ENCODE measurements at places on chromosomes 1 and 21.

- peak; percentile 56 for DNase-seq
Measured at GRCh38 chr1:152110365-152110859, 4.8 kb downstream of the TCHH start.

DNA sequence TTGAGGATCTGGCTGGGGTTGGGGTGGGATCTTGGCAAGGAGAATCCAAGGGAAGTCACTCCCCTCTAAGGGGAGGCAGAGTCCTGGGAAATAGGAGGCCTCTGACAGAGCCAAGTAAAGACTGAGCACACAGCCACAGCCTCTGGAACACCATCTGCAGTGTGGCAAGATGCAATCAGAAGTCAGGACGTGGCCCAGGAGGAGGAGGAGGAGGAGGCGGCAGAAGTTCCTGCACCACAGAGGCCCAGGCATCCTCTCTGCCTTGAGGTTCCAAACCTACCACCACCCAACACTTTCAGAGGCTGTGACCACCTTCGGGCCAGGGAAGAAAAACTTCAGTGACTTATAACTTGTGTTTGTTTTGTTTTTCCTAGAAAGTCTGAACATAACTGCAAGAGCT, 23.7 kb upstream of the KCNE2 start:
- DNase-seq = no peak

DNA sequence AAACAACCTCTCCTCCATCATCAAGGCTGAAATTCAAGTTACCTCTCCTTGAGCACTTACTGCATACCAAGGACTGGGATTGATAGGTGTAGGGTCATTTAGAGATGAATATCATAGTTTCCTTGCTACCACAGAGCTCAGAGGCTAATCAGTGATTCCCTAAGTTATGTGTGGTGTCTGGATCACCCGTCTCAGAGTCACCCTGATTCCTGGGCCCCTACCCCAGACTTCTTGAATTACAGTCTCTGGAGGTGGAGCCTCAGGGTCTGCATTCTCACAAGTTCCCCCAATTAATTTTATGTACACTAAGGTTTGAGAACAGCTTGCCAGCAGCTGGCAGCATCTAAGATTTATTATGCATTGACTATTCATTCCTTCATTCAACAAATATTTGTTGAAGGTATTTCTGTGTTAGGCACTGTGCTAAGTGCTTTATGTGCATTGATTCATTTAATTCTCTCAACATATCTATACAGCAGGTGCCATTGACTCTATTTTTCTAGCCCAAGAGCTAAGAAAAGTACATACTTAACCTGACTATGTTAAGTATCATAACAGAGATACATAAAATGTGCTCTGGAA, 182.9 kb upstream of the FGGY start:
- DNase-seq = no peak

DNA sequence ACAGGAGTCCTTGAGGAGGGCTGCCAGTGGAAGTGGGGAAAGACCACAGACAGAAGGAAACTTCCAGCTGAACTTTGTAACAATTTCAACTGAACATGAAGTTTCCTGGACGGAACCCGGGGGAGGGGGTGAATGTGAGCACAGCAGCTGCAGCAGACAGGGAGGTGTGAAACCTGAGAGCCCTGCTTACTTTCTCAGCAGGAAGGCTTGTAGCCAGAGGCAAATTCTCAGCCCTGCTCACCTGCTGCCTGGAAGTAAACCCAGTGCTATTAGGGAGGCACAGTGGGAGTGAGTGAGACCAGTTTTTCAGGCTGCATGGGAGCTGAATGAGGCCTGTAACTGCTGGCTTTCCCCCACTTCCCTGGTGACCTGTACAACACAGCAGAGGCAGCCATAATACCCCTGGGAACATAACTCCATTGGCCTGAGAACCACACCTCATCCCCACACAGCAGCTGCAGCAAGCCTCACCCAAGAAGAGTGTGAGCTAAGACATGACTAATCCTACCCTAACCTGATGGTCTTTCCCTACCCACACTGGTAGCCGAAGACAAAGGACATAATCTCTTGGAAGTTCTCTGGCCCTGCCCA, 9.6 kb upstream of the SPRR2F start:
- no peak for DNase-seq

GRCh38 chr1:94658221-94658620, 116.7 kb upstream of the F3 start:
- no peak for DNase-seq

- DNase-seq = no peak
Measured at GRCh38 chr21:38486706-38487105, 11.6 kb downstream of the ERG start.

DNA sequence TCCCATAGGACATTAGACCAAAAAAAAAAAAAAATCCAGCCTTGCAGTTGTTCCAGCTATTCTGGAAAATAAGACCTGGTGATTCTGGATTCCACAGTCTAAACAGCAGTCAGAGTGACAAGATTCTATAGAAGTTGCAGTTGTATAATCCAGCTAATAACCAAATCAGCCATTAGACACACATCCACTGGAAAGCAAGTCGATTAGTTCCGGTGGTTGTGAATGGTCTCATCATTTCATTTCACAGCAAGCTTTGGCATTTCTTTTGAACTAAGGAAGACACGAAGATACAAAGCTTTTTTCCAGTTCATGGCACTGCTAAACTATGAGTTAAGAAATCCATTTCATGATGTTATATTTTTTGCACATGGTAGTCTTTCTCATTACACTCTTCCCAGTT, 54.4 kb upstream of the FAM89A start:
- no peak for DNase-seq

- no peak for DNase-seq
Measured at GRCh38 chr1:55725378-55725777, 510.2 kb upstream of the USP24 start.

GRCh38 chr1:21283524-21283923, 6.7 kb downstream of the ECE1 start:
- no peak for DNase-seq

DNA sequence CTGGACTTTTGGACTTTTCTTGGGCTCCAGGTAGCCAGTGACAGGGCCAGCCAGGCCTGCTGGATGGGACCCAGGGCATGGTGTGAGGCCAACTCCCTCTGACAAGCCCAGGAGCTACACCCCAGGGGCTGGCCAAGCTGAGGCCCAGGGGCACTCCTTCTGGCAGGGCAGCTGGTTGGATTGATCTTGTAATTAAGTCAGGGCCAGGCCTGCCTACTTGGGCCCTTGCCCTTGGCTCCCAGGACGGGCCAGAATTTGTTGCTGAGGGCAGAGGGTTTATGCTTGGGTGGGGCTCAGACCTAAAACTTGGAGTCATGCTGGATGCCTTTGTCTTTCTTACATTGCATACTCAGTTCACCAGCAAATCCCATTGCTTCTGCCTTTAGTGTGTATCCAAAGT, 20.7 kb downstream of the KCNA2 start:
- DNase-seq = no peak

DNA sequence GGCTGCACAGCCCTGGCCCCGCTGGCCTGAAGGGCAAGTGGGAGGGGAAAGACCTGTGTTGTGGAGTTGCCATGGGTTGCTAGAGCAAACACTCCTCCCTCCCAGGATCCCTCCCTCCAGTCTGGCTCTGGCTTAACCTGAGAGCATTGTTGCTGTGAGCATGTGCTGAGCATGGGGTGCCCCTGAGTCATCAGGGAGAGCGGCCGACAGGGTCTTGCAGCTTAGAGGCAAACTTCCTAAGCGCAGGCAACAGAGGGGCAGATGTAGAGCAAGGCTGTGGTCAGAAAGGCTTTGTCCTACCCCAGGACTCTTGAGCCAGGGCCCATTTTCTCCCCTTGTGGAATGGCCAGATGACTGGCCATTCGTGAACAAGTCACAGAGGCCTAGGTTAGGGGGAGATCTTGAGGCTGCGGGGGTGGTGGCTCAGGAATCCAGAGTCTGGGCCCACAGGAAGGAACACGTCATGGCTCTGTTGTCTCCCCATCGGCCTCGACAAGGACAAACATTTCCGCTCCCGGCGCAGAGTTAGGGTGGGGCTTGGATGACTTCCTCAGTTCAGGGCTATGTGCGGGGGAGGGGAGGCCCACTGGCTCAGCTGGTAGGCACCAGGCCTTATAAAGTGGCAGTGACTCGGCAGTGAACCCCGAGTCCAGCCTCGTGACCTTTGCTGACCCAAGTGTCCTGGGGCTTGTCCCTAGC, 362 bp upstream of the DYNLT4 start:
- peak; percentile 91 for DNase-seq

DNA sequence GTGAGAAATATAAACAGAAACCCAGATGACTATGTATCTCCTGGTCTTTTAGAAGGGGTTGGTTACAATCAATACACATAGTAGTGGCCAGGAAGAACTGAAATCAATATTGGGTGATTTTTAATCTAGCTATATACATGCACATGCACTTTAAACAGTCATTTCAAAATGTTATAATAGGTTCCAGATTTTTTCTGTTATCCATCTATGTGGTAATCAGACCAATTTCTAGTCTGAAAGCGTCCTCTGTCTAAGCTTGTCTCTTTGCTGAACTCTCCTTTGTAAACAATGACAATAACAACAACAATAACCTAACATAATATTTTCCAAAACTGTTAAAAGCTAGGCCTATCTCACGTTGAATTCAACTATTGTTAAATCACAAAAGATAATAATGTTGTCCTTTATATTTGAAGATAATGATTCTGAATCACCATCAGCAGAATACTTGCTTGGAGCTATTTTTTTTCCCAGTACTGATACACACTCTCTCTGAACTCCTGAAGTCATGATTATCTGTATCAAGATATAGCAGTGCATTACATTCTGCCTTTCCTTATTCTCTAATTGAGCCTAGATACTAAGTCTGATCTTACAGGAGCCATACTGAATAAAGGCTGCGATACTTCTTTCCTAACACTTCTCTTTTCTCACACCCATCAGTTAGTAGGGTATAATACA, 496.8 kb upstream of the ZRANB2 start:
- DNase-seq = no peak

DNA sequence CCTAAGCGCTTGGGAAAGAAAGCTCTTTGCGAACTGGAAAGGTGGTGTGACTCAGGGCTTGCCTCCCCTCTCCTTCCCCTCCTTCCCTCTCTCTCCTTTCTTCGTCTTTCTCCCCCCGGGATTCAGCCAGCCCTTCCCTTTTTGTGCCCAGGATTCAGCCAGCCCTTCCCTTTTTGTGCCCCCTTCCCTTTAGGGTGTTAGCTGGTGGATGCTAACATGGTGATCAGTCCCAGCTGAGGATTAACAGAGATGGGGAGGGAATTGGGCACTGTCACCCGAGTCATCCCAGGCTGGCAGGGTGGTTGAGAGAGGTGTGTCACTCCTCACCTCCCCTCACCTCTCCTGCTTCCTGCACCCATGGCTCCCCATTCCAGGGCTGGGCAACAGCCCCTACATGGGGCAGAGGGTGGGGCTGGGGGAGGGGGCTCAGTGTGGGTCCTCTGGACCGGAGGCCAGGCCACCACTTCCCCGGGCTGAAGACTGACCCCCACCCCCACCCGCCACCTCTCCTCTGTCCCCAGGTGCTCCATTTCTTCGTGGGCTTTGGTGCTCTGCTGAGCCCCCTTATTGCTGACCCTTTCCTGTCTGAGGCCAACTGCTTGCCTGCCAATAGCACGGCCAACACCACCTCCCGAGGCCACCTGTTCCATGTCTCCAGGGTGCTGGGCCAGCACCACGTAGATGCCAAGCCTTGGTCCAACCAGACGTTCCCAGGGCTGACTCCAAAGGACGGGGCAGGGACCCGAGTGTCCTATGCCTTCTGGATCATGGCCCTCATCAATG, 51.5 kb downstream of the ELK4 start:
- DNase-seq = no peak

GRCh38 chr21:38958940-38959691, 153.4 kb downstream of the ETS2 start:
- no peak for DNase-seq

GRCh38 chr1:181112071-181112929, 23.8 kb downstream of the IER5 start:
- no peak for DNase-seq

DNA sequence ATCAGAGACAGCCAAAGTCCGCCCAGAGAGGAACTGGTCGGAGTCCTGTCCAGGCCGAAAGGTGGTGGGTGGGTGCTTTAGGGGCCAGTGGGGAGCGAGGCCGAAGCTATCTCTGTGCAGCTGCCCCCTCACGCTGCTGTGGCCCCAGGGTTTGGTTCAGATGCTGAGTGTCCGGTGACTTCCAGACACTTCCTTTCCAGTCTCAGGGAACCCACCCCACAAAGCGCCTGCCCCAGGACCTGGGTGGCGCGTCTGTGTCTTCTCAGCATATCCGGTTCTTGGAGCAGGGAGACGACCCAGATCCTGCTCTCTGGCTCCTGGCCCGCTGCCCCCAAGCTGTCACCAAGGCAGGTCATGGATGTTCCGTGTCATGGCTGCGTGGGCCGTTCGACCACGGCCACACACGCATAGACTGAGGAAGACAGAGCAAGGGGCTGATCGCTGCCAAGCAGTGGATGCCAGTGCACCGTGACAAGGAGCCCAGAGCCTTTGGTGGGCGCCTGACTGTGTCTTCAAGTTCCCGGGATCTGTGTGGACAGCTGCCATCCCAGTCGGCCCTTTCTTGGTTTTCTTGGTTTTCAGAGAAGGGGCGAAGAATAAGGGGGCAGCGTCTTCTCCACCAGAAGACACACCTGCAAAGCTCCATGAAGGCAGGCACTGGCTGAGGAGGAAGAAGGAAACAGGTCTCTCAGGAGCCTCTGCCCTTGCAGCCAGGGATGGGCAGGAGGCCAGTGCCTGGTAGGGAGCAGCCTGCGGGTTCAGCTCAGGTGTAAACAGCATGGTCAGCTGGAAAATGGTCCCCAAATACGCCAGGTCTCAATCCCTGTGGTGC, 22.9 kb upstream of the COL18A1 start:
- no peak for DNase-seq

GRCh38 chr1:233355841-233356704, 28.5 kb downstream of the MAP3K21 start:
- DNase-seq = no peak

- no peak for DNase-seq
Measured at GRCh38 chr1:69777971-69778370, 210.2 kb downstream of the LRRC7 start.

- DNase-seq = peak; percentile 71
Measured at GRCh38 chr1:108692724-108693655, 880 bp downstream of the PRPF38B start.

DNA sequence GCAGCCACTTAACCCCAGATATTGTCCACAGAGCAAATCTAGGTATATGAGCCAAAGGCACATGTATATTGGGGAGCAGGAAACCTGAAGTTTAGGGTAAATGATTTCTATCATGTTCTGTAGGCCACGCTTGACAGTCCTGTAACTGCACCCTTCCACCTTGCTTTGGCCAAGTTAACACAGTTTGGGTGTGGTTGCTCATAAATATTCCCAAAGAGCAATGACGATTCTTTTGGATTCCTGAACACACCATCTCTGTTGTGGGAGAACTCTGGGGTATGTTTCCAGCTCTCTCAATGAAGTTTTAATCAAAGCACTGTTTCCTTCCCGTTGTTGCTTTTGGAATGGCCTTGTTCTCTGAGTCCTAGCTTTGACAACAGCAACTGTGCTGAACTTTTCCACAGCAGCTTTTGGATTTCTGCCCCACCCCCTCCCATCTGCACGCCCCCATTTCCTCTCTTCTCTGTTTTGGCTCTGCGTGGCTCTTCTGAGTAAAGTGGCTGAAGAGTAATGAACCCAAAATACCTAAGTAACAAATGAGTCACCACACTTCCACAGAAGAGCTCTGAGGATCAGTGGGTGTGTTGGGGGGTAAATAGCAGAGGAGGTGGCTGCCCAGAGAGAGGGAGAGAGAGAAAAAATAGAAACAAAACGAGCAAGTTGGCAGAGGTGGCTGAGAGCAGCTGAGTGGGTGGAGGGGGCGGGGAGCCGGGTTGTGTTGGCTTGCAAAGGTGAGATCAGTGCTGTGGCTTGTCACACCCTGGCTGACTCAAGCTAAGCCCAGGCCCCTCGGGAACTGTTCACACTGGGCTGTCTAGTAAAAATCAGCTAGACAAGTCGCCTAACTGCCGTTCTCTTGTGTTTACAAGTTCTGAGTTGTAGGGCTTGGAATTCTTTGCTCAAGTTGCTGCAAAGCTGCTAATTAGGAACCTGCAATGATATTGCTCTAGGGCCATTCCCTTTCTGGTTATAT, 26.9 kb upstream of the RAP1A start:
- peak; percentile 94 for DNase-seq
